Stimulated activated CD4-positive, alpha-beta T cell treated with anti-CD3 and anti-CD28 coated beads, TNF-alpha, amount 100 ng/mL, for 1 hour (primary cell): ENCODE measurements at places on chromosomes 4 and X.

- no peak for DNase-seq
Observed at GRCh38 chr4:164293203-164293602, 460.7 kb upstream of the SMIM31 start.

- no peak for DNase-seq
Observed at GRCh38 chrX:142742581-142742980, 283.1 kb upstream of the SPANXN4 start.

DNA sequence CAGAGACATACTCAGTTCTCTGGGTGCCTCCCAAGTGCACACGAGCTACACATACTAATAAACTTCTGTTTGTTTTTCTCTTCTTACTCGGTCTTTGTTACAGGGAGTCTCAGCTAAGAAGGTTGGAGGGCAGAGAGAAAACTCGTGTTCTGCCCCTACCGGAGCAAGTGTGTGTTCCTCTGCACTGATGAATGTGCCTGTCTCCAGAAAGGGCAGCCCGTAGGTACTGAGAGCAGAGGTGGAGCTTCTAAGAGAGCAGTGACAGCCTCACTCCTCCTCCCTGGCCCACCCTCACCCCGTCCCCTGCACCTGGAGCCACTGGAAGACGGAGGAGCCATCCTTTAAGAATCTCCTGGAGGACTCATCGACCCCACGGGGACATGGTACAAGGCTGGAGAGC is 67.6 kb downstream of the MTNR1A start:
- no peak for DNase-seq

DNA sequence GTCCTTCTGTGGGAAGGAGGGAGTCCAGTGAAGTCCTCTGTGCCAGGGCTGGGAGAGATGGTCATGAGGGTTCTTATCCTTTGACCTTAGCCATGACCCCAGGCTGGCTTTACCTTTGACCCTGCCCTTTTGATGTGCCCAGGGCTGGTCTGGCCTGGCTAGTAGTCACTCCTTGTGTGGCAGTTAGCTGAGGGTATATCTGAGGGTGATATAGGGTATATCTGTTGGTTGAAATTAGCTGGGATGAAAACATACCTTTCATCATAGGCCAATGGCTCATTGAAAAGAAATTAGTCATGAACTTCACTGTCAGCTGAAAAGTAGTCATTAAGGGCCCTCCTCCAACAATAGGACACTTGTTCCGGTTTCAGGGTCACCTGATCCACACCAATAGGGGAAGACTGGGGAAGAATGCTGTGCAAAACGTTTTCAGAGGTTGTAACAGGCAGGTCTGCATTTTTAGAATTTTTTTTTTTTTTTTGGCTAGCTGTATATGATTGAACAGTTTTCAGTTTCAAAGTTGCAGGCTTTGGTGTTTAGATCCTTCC is 74.6 kb upstream of the STOX2 start:
- DNase-seq = no peak

DNA sequence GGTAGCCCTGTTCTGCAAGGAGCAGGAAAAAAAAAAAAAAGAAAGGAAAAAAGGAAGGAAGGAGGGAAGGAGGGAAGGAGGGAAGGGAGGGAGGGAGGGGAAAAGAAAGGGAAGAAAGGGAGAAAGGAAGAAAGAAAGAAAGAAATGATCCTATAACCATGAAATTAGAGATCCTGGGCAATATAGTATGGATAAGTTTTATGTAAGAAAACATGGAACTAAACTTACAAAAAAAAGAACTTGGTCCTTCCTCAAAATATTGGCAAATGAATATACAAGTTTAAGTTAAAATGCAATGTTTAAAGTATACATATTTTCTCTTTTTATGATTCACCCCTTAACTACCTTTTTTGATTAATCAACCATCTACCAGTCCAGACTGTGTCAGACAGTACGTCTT is 18.9 kb downstream of the BBS7 start:
- DNase-seq = no peak

GRCh38 chr4:53640576-53641453 is 49.5 kb upstream of the LNX1 start:
- no peak for DNase-seq
